ENCODE measurements at places on chromosomes 3 and 15.

- no peak for DNase-seq
Observed at GRCh38 chr3:193910886-193911738, 224.8 kb upstream of the HES1 start.

- DNase-seq, result no peak
Observed at GRCh38 chr3:195160908-195161434, 110.0 kb downstream of the XXYLT1 start.

- no peak for DNase-seq
Observed at GRCh38 chr3:38835939-38836338, 19.9 kb upstream of the SCN10A start.

GRCh38 chr3:114207768-114208167 is 28.9 kb upstream of the DRD3 start:
- DNase-seq, result no peak

- no peak for DNase-seq
Observed at GRCh38 chr3:136177876-136178275, 18.3 kb downstream of the MSL2 start.

- DNase-seq, result no peak
Observed at GRCh38 chr3:8665407-8665896, 20.9 kb upstream of the SSUH2 start.

GRCh38 chr3:58691997-58692396 is 25.4 kb upstream of the FAM3D start:
- DNase-seq, result no peak

GRCh38 chr15:91308199-91308598 is 208.1 kb downstream of the SV2B start:
- DNase-seq, result no peak

DNA sequence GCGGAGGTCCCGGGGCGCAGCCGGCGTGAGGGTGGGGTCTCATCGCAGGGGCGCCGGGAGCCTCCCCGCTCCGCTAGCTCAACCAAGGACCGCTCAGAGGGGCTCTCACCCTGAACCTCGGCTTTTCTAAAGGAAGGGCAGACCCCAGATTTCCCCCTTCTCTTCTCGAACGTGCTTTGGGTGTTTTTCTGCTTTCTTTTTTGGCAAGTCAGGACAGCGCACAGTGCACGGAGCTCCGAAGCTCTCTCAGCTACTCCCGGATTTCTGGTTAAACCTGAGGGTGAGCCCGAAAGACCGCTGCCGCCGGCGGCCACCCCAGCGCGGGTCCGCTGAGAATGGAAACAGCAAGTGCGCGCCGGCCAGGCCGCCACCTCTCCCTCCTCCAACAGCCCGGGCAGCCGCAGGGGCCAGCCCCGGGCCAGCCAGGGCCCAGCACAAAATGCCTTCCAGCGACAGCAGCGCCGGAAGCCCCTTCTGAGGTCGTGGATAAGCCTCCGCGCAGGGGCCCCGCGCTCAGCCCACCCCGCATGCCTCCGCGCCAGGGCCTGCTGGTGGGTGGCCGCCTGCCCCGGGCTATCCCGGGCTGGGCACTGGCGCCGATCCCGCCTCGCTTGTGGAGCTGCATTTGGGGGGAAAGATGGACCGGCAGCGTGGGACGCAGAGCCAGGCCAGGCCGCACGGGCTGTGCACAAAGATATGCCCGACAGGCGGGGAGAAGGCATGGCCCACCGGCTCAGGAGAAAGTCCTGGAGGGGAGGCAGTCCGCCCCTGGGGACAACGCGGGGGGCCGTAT is 8.2 kb upstream of the OCA2 start:
- no peak for DNase-seq

DNA sequence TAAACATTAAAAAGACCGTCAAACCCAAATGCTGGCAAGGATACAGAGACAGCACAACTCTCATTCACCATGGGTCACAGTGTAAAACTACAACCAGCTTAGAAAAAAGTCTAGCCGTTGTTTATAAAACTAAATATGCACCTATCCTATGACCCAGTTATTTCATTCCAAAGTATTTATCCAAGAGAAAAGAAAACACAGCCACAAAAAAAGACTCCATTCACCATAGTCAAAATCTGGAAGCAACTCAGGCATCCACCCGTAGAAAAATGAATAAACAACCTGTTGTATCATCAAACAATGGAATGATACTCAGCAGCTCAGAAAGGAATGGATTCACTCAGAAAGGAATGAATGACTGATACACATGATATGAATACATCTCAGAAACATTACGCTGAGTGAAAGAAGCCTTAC is 28.6 kb downstream of the PLD1 start:
- DNase-seq, result no peak

DNA sequence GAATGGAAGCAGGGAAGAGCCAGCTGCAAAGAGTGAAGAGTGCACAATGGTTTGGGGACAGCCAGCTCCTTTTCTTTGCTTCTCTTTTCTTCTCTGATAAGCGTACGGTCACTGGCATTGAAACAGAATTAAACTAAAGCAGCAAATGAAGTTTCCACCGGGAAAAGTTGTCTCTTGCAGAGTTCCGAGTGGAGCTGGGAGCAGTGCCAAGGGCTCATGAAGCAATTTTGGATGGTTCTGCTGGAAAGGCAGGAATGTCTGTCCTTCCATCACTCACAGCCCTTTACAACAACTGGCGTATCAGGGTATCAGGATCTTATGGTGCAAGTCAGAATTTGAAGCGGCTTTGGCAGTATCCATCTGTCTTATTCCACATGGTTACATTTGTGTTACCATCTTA is 1042.9 kb downstream of the NTRK3 start:
- DNase-seq, result no peak

DNA sequence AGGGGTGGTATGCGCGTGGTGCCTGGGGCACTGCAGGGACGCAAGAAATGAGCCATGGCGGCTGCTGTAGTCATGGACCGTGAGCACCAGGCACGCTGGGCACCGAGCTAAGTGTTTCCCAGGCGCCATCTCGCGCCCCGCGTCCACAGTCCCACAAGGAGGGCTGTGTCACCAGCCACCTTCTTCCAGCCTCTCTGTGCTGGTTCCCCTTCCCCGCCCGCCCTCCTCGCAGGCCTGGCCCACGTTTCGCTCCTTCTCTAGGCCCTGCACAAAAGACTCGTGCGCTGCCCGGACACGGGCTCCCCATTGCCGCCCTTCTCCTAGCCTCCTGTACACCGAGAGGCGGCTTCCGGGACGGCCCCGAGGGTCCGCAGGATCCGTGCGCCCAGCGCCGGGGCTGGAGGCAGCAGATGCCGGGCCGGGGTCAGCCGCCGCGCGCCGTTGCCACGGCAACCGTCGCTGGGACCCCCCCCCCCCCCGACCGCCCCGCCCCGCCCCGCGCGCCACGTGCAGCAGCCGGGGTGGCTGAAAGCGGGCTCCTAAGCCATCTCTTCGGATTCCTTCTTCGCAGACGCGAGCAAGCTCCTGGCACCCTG is 113.4 kb downstream of the SRGAP3 start:
- DNase-seq, result no peak

DNA sequence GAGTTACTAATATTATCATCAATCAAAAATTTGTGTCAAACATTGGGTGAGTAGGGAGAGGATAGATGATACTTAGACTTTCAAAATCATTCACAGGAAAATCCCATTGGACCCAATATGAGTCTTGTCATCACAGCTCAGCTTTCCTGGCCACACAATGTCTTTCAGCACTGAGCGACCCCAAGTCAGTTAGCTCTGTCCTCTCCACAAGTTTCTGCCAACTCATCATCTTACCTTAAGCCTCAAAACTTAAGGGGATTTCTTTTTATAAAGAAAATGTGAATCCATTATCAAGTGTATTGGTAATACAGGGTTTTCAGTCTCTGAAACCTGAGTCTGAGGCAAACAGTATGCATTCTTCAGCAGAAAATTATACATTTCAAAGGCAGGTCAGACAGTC is 55.8 kb downstream of the SUMF1 start:
- DNase-seq, result no peak

DNA sequence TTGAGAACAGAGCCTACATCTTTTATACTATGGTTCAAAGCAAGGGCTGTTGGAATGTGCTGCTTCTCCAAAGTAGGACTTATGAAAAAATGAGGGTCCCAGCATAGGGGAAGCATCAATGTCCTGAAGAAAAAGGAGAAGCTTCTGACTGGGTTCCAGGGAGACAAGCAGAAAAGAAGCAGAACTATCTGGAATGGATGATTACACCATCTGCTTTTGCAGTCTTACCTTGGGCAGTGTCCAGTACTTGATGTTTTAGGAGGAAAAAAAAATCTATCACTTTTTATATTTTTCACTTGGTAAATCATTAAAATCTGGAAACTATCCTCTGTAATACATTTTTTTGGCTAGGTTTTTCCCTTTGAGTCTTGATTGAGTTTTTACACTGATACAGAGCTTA is 57.9 kb upstream of the DPH6 start:
- no peak for DNase-seq

GRCh38 chr3:197564097-197564843 is 8.5 kb upstream of the BDH1 start:
- DNase-seq, result no peak

GRCh38 chr3:173045770-173046382 is 95.2 kb downstream of the SPATA16 start:
- DNase-seq, result no peak

DNA sequence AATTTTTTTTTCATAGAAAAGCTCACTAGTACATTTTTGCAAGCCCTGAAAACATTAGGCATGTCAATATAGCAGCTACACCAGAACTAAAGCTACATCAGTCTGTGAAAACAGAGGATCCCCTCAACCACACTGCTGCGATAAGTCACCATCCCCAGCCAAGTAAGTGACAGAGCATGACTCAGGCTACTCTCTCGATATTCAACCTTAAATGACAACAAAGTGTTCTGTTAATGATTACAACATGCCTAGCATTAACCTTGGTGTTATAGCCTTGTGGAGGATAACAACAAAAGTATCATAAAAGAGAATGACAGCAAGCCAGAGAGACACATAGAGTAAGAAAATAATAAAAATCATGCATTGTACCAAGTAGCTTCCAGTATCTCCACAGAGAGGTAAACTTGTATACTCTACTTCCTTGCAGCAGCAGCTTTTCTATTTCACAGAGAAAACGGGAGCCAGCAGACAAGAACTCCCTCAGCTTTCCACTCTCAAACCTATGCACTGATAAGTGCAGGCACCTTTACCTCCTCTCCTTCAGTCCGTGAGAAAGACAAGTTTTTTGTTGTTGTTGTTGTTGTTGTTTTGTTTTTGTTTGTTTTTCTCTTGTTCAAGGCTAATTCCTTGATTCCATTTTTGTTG is 76.6 kb downstream of the GBE1 start:
- no peak for DNase-seq

DNA sequence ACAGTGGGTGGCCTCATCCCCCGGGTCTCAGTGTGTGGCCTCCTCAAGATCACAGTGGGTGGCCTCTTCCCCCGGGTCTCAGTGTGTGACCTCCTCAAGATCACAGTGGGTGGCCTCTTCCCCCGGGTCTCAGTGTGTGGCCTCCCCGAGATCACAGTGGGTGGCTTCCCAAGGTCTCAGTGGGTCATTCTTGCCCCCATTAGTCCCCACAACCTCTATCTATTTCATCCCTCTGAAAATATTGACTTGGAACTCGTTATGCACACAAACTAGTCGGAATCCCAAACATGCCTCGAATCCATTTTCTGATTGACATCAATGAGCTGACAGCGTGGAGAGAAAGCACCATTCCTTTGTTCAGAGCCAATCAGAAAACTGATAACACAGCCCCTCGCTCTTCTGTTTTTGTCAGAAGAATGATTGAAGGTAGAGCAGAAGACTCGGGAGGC is 10.8 kb upstream of the SSUH2 start:
- no peak for DNase-seq

DNA sequence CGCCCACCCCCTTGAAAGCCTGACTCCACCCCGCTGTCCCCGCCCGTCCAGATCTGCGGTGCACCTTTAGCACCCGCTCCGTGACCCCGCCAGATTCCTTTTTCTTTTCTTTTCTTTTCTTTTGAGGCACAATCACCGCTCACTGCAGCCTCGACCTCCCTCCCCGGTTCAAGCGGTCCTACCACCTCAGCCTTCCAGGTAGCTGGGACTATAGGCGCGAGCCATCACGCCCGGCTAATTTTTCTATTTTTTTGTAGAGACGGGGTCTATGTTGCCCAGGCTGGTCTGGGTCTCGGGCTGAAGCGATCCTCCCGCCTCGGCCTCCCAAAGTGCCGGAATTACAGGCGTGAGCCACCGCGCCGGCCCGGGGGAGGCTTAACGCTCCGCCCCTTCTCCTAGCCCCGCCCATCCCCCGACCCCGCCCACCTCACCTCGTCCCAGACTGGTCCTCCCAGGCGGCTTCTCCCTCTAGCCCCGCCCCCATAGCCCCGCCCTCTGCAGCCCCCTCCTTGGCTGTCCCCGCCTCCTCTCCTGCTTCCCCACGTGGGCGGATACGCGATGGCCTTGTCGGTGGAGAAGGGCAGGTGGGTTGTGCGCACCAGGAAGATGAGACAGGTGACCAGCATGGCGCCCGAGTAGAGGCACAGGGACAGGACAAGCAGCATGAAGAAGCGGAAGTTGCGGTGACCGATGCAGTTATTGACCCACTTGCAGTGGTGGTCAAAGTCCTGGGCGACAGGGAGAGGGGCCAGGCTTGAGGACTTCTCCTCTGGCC is 3.2 kb downstream of the ZDHHC19 start:
- peak; percentile 49 for DNase-seq

GRCh38 chr3:46705022-46705530 is 3.9 kb downstream of the TMIE start:
- peak; percentile 39 for DNase-seq

DNA sequence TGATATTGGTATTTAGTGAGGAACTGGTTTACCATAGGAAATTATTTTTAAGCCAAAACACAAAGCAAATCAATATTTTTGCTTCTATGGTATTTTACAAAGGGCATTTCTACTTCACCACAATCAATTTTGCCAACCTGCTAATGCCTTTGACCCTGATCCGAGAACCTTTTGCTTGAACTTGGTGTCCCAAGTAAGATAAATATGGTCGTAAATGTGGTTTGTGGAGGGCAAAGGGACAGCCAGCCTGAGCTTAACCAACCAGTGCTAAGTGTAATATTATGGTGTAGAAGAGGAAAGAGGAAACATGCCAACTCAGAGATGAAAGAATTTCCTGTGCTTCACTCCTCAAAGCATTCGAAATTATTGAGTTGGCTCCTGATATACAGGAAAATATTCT is 148.4 kb downstream of the C3orf38 start:
- DNase-seq, result no peak

GRCh38 chr3:114329823-114330222 is 36.0 kb downstream of the TIGIT start:
- no peak for DNase-seq

DNA sequence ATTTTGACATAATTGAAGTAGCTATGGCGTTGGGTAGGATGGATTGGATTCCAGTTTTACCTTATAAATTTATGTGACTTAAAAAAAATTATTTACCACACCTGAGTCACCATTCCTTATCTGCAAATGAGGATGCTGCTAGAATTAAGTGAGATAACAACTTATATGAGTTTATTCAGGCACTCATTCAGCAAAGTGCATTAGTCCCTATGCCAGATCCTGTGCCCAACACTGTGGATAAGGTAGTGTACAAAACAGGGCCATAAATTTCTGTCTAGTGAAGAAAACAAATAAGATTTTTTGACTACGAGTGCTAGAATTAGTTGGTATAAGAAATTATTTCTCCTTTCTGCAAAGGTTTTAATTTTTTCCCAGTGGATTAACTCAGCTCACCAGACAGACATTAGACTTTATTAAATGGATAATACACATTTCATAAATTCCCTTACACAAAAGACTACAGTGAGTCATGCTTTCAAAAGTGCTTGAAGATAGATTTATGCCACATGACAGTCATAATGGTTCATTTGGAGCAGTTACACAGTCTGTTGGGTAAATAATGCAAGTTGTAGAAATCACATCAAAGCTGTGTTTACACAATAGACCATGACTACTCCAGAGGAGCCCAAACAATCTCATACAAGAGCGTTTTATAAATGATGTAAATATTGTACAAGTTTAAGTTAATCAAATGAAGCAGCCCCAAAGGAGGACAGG is 129.9 kb upstream of the TGFBR2 start:
- DNase-seq, result no peak

- no peak for DNase-seq
Observed at GRCh38 chr3:179453967-179454366, 2.7 kb upstream of the GNB4 start.

Measured in stimulated activated CD4-positive, alpha-beta T cell treated with anti-CD3 and anti-CD28 coated beads, Interleukin-1b, Interleukin-23, amount 100 ng/mL, for 4 hours (primary cell).